ENCODE measurements at places on chromosomes 3 and 15.

DNA sequence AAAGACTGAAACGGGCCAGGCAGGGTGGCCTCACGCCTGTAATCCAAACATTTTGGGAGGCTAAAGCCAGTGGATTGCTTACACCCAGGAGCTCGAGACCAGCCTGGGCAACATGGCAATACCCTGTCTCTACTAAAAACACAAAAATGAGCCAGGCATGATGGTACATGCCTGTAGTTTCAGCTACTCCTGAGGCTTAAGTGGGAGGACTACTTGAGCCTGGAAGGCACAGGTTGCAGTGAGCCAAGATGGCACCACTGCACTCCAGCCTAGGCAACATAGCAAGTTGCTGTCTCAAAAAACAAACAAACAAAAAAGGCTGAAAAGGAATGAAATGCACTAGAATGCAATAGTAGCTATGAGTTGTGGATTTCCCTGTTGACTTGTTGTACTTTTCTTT is 94.7 kb downstream of the STAG1 start:
- no peak for DNase-seq

- DNase-seq: no peak
These were observed 226.3 kb downstream of the LPP start for GRCh38 chr3:188380252-188380651.

DNA sequence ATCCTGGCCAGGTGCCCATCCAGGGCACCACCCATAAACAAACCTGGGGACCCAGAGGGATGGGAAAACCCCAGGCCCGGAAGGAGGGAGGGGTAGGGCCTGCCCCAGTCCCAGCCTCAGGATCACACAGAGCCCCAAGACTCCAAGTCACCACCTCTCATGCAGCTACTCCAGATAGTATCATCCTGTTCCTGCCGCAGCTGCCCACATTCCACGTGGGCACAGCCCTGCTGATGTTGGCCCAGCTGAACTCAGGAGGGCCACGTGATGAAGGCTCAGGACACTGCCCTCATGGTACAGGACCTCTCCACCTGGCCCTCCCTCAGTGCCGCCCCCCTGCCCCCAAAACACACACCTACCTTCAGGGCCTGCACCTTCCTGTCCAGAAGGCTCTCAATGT is 69.5 kb downstream of the CACNA2D2 start:
- no peak for DNase-seq

GRCh38 chr3:59717679-59718205 is 667.9 kb upstream of the CFAP20DC start:
- no peak for DNase-seq

- no peak for DNase-seq
These were observed 128.1 kb upstream of the IL12A start for GRCh38 chr3:159860269-159861116.

DNA sequence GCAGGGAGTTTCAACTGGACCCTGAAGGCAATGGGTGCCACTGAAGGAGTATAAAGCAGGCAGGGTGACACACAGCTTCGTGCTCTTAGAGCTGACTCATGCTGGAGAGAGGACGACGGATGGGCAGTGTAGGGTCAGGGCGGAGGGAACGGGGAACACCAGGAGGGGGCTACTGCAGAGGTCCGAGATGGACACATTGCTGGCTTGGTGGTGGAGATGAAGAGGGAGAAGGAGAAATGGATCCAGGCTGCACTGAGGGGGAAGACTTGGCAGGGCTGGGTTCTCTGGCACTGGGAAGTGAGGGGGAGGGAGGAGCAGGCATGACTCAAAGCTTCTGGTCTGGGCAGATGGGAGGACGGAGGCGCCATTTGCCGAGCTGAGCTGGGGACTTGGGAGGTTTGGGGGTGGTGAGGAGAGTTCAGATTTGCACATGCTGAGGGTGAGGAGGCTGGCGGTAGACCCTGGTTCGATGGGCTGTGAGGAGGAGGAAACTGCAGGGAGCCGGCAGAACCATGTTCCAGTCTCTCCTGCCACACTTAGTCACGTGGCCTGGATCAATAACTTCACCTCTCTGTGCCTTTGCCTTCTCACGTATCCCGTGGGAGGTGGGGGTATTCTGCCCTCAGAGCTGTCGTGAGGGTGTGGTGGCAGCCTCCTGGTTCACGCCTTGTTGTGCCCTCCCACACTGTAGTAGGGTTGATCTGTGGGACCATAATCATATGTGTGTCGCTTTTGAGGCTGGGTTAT is 4.6 kb upstream of the KCTD6 start:
- DNase-seq: no peak
